ENCODE measurements at places on chromosomes 1 and 21.

- no peak for DNase-seq
These were observed 7.1 kb downstream of the SSBP3 start for GRCh38 chr1:54398963-54399528.

DNA sequence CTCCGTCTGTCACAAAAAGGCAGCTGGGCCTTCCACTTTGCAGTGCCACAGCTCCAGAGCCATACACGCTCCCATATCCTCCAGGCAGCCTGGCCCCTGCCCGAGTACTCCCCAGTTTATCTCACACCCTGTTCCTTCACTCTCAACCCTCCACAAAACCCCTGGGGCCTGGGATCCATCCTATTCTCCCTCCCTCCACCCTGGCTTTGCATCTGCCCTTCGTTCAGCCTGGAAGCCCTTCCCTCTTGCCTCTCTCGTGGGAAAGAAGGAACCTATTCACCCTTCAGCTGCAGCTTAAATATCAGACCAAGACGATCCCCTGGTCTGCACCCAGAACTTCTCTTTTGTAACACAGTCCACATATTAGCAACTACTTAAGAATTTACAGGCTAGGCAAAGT is 56.7 kb downstream of the CAMK2N1 start:
- DNase-seq: no peak

GRCh38 chr1:23902321-23903278 is 10.6 kb downstream of the CNR2 start:
- no peak for DNase-seq

DNA sequence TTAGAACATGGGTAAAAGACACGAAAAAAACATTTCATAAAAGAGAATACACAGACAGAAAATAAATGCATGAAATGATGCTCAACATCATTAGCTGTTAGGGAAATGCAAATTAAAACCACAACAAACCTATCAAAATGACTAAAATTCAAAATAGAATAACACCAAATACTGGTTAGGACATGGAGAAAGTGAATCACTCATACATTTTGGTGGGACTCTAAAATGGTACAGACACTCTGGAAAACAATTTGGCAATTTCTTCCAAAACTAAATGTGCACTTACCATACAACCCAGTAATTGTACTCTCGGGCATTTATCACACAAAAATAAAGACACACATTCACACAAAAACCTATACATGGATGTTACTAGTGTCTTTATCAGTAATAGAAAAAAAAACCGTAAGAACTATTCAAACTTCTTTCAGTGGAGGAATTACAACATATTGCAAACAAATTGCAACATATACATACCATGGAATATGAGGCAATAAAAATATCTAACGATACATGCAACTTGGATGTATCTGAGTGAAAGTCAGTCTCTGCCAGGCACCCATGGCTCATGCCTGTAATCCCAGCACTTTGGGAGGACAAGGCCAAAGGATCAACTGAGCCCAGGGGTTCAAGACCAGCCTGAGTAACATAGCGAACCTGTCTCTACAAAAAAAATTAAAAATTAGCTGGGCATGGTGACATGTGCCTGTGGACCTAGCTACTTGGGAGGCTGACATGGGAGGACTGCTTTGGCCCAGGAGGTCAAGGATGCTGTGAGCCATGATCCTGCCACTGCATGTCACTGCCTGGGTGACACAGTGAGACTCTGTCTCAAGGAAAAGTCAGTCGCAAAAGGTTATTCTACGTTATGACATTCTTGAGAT is 19.6 kb downstream of the HSF2BP start:
- peak; percentile 35 for DNase-seq

GRCh38 chr1:93670141-93670540 is 11.5 kb downstream of the BCAR3 start:
- no peak for DNase-seq

DNA sequence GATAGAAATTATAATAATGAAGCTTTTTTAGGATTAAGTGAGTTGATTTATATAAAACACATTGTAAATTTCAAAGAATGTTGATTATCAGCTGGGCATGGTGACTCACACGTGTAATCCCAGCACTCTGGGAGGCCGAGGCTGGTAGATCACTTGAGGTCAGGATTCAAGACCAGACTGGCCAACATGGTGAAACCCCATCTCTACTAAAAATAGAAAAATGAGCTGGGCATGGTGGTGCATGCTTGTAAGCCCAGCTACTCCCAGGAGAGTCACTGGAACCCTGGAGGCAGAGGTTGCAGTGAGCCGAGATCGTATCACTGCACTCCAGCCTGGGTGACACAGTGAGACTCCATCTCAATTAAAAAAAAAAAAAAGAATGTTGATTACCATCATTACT is 18.4 kb downstream of the ADAMTS1 start:
- DNase-seq: no peak

- DNase-seq: no peak
These were observed 7.1 kb upstream of the DIRAS3 start for GRCh38 chr1:68057564-68057963.

DNA sequence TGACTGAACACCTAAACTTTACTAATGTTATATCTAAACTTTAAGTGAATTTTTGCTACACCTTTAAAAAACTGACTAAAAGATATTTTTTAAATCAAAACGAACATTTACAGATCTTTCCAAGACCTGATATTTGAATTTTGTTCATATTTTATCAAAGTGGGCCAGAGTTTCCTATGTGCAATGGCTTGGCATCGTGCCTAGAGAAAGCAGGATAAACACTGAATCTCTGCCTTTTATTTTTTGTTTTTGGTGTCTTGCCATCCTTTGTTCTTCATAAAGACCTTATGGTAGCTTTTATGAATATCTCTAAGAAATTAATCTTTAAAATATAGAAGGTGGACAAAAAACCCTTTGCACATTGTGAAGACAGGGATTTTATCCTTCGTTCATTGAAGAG is 25.8 kb upstream of the VPS26C start:
- DNase-seq: no peak

- no peak for DNase-seq
These were observed 6.5 kb upstream of the HMCN1 start for GRCh38 chr1:185727726-185728125.

DNA sequence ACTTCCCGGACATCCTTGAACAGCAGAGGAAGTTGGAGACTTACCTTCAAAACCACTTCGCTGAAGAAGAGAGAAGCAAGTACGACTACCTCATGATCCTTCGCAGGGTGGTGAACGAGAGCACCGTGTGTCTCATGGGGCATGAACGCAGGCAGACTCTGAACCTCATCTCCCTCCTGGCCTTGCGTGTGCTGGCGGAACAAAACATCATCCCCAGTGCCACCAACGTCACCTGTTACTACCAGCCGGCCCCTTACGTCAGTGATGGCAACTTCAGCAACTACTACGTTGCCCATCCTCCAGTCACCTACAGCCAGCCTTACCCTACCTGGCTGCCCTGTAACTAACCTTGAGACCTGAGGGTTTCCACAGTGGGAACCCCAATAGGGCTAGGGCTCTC is 17.9 kb downstream of the TENT5C start:
- no peak for DNase-seq

DNA sequence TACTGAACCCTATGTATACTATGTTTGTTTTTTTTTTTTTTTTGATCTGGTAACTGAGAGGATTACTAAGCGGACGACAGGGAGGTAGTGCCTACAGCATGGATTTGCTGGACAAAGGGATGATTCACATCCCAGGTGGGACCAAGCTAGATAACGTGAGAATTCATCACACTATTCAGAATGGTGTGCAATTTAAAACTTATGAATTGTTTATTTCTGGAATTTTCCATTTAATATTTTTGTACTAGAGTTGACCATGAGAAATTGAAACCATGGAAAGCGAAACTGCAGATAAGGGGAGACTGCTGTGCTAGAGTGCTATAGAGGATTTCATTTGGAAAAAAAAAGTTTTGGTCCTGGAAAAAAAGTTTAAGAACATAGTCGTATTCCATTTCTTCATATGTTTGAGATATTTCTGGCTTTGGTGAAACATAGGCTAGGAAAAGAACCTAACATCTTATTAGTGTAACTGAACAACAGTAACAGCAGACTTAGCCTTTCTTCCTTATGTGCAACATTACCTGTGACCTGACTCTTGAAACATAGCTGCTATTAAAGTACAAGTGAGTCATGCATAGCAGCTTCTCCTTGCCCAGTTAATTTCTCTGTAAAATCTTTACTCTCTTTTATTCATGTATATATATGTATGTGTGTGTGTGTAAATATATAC is 202.5 kb downstream of the FGGY start:
- peak; percentile 25 for DNase-seq

Data from keratinocyte (primary cell).